ENCODE measurements at places on chromosomes 2 and 18. TPM values are rescaled to one million over a fixed set of nuclear protein-coding genes. Genes with fewer than 3 reads are reported as not detected.

MBP gene
- total RNA-seq: 115 TPM

- no peak for DNase-seq
Measured at GRCh38 chr2:64770137-64770780, 116.5 kb upstream of the SERTAD2 start.

GRCh38 chr2:226703514-226703913 lies 96.1 kb downstream of the IRS1 start:
- DNase-seq: no peak

DLX2 gene
- total RNA-seq: 1.9 TPM

- no peak for DNase-seq
Measured at GRCh38 chr2:120849278-120849677, 113.6 kb downstream of the GLI2 start.

REG3G gene
- not detected for total RNA-seq
